ENCODE measurements at places on chromosomes 7 and 10.
A peak's percentile ranks its signal among the peaks of the same experiment; 100 is the strongest.

- DNase-seq = no peak
Observed at GRCh38 chr10:109374215-109374614, 549.1 kb downstream of the XPNPEP1 start.

DNA sequence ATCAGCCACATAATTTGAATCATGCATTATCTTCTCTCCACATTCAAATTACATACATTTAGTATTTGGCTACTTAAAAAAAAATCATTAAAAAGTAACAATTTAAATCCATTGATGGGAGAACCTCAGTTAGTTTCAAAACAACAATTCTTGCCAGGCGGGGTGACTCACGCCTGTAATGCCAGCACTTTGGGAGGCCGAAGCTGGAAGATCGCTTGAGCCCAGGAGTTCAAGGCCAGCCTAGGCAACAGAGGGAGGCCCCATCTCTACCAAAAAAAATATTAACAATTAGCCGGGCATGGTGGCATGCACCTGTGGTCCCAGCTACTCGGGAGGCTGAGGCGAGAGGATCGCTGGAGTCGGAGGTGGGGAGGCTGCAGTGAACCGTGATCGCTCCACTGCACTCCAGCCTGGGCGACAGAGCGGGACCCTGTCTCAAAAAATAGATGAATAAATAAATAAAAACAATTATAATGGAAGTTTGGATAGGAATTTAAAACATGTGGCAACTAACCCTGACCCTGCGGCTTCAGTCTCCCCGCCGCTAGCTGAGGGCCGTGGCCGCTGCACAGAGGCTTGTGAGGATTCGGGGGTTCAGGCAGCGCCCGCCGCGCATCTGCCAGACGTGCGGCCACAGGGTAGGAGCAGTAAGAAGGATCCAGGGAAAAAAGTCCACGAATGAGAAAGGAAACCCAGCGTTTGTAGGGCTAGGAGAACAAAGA is 1.1 kb upstream of the CSGALNACT2 start:
- DNase-seq = no peak

GRCh38 chr10:118042336-118042735 is 4.4 kb downstream of the RAB11FIP2 start:
- DNase-seq = no peak

GRCh38 chr10:72887043-72887442 is 6.5 kb upstream of the OIT3 start:
- DNase-seq = no peak

GRCh38 chr7:155574556-155575290 is 28.4 kb upstream of the CNPY1 start:
- no peak for DNase-seq

- peak; percentile 22 for DNase-seq
Observed at GRCh38 chr7:118590107-118590506, 365.6 kb downstream of the ANKRD7 start.

All from activated naive CD4-positive, alpha-beta T cell treated with anti-CD3 and anti-CD28 coated beads for 36 hours (primary cell).